Bone marrow (tissue), 2 donors: ENCODE measurements at places on chromosomes 13 and 19.
A peak's percentile ranks its signal among the peaks of the same experiment; 100 is the strongest.

- no peak for DNase-seq
Measured at GRCh38 chr13:99182439-99182838, 18.2 kb upstream of the UBAC2 start.

DNA sequence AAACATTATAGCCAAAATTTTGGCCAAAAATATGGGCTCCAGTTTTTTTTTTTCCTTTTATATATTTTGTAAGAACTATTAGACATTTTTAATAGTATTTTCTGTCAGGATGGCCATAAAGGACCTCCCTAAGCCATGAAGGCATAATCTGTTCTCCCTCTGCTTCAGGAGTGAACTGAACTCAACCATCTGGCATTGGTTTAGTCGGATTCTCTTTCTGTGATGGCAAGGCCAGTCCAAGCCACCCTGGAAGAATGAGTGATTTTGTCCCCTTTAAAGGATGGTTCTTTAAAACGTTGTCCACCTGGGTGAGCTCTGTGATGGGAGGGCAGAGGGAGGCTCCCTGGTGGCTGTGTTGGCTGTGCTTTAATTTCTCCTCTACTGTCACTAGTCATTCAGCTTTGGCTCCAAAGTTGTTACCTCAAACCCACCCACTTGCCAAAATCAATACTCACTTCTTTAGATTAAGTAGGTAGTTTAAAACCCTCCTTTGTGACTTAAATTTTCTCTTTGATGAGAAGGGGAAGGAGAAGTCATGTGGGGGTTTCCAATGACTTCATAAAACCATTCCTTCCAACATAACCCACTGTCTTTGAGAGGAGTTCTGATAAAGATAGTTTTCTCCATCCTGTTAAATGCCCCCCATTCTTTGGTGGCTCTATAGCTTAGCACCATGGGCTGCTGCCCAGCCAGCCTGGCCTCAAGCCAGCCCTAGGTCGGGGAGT is 4.4 kb downstream of the TNFRSF19 start:
- no peak for DNase-seq

- DNase-seq, result no peak
Measured at GRCh38 chr13:37869506-37869755, 141 bp downstream of the TRPC4 start.

DNA sequence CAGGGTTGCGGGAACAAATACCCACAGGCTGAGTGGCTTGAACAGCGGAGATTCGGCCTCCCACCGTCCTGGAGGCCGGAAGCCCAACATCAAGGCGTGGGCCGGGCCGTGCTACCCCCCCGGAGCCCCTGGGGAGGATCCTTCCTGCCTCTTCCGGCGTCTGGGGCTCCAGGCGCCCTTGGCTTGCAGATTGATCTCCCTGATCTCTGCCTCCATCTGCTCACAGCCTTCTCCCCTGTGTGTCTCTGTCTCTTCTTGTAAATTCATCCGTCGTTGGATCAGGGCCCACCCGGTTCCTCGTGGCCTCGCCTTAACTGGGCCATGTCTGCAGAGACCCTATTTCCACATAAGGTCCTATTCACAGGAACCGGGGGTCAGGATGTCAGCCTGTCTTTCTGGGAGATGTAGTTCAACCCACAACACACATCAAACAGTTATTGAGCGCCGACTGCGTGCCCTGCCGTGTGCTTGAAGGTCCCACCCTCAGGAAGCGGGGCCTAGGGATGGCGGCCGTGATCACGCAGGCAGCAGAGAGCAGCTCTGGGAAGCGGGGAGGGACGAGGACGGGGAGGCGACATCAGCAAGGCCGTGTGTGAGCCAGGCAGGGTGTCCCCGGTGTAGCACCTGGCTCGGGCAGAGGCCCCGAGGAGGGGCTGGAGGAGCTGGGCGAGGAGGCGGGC is 21.3 kb downstream of the HCN2 start:
- DNase-seq, result peak; percentile 36

DNA sequence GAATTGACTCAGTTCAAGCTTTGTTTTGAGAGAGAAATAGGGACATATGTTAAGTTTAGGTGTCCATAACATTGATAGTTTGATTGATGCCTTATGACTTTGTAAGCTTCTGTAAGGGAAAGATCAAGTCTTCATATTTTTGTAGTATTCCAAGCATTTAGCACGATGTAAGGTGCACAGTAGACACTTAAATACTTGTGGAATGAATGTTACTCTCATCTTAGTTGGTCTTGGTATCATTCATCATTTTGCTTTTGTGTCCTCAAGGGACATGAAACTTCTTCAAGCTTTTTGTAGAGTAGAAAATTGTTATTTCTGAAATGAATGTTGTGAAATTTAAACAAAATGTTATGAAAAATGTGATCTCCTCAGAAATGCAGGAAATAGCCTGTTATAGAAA is 10.1 kb downstream of the TDRD3 start:
- DNase-seq, result no peak

DNA sequence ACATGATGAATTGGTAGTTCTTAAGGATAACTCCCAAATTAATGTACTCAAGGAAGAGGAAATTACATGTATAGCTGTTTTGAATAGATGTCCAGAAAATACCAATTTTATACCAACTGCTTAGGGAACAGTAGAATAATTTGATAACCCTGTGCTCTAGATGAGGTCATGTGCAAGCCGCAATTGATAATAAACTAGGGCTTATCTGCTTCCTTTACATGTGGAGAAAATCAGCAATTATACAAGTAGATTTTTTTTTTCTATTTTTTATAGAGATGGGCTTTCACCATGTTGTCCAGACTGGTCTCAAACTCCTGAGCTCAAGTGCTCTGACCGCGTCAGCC is 9.3 kb downstream of the TPT1 start:
- no peak for DNase-seq

DNA sequence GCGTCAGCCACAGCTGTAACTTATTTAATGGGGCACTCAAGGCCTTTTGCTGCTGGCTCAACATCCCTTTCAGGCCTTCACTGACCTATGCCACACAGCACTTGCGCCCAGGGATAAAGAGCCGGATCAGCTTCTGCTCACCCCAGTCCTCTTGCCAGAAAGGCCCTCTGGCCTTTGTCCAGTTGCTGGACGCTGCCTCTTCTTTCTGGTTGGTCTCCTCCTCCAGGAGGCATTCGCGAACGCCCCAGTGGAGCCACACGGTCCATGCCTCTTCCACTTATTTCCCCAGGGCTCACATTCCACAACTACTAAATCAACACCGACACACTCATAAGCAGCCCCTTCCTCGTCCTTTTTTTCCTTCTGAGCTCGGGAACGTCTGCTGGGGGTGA is 3.7 kb upstream of the ZNF329 start:
- DNase-seq, result no peak

DNA sequence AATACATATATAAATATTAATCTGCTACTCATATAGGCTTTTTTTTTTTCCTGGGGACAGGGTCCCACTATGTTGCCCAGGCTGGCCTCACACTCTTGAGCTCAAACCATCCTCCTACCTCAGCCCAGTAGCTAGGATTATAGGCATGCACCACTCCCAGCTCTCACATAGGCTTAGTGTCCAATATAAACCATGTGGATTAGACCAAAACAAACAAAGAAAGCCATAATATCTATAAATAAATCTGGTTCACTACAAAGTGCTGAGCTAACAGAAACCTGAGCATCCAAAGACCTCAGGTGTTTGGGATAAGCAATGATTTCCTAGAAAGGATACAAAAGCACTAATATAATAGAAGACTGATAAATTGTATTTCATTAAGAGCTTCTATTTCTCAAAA is 26.0 kb downstream of the TBC1D4 start:
- DNase-seq, result no peak

DNA sequence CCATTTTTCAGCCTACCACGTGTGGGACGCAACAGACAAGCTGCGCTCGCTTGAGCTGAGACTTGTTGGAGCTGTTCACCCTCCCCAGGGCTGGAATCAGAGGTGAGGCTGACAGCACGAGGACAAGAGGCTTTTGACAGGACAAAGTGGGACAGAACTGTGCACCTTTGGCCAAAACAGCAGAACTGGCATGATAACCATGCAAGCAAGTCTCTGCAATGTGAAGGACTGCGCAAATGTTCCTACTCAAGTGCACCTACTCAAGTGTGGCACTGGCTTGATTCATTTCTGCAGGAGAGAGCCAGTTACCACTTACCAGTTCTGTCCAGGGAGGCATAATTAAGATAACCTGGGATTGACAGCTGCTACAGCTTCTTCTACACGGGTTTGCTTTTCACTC is 62.2 kb upstream of the TM9SF2 start:
- DNase-seq, result no peak

DNA sequence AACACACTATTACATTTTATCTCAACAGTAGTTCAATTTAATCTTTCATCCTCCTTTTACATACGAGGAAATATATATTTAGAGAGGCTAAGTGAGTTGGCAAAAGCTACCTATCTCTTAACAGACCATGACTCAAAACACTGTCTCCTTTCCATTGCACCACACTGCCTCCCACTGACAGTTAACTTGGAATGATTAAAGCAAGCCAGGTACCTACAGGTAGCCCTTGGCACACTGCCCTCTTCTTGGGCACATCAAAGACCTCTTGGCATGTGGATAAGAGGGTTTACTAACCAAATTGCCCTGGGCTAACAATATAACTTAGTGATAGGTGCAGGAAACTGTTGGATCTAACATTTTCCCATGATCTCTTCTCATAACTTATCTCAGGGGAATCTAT is 1.8 kb downstream of the ABHD13 start:
- no peak for DNase-seq
